Foreskin fibroblast (primary cell): ENCODE measurements at places on chromosomes 5 and 9.
A peak's percentile ranks its signal among the peaks of the same experiment; 100 is the strongest.

GRCh38 chr9:137832191-137832700 is 45.3 kb upstream of the CACNA1B start:
- DNase-seq, result no peak

DNA sequence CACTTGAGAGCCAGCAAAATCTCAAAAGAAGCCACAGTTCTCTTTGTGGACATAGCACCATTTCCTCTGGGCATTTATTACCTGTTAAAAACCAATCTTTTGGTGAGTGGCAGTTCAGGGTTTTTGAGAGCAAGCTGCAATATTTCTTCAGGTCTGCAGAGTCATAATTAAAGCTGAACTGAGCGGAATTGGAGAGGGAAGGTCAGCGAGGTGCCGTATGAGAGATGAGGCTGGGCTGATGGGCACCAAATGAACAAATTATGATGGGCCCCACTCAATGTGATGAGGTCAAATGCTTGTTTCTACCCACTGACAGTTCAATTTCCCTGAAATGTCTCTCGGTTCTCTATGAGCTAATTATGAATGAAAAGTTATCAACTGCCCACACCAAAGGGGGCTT is 231.9 kb downstream of the AP3B1 start:
- DNase-seq, result no peak

DNA sequence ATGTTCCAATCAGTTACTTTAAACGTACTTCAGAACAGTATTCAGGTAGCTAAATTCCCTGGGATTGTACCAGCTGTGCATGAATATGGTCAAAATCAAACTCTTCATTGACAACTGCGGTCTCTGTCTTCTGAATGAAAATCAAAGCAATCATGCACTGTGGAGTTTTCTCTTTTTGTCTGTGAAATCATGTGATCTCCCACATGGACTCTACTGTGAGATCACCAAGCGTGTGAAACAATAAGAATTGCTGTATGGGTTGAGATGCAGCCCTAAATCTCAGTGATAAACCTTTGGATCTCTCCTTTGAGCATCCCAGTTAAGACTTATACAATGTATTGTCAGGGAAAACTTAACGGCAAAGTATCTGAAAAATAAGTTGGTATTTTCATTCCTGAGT is 6.1 kb downstream of the NRG2 start:
- no peak for DNase-seq

- peak; percentile 26 for DNase-seq
Measured at GRCh38 chr5:131514316-131515283, 120.4 kb downstream of the RAPGEF6 start.

DNA sequence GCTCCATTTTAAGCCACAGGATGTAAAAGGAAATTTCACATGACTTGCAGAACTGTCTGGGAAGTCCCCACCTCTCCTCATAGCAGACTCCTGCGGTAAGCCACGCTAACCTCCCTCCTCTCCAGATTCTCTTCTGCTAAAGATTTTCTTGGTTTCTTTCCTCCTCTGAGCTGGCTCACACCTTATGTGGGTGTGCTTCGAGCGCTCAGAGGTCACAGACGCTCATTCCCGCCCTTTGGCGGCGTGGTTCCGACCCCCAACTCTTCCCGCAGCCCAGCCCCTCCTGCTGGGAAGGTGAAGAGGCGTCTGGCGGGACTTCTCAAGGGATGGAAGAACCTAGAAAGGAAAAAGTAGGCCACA is 32.9 kb upstream of the CDK20 start:
- DNase-seq, result no peak

GRCh38 chr5:79962575-79963222 is 28.4 kb downstream of the MTX3 start:
- DNase-seq, result peak; percentile 34

- no peak for DNase-seq
Measured at GRCh38 chr5:179149278-179149677, 89.1 kb downstream of the ZNF354C start.

DNA sequence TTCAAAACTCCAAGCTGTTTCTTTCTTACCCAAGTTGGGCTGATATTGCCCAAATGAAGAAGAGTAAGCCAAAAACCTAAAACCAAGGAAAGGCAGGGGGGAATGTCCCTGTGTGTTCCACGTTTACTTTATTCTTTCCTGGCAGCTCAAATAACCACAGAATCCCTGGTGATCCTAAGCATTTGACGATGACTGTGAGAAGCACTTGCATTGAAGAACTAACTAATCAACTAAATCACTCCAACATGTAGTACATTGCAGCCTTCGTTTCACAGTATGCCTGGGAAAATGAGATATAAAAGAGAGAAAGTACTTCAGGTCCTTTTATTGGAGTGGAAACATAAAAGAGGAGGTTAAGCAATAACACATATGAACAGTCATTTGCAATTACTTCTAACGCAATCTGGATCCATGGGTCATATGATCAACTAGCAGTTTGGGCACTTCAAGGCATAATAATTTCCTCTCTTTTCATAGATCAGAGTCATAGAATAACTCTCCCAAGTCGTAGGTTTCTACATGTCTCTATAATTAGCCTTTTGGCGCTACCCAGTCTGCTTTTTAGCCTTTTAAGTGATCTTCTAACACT is 338.4 kb downstream of the TMEM167A start:
- no peak for DNase-seq

GRCh38 chr5:179834120-179834519 is 13.4 kb downstream of the SQSTM1 start:
- DNase-seq, result no peak

- DNase-seq, result peak; percentile 13
Measured at GRCh38 chr5:1718669-1719068, 81.0 kb downstream of the MRPL36 start.

GRCh38 chr5:22319798-22320197 is 533.3 kb downstream of the CDH12 start:
- DNase-seq, result no peak

- no peak for DNase-seq
Measured at GRCh38 chr9:98159301-98159700, 33.1 kb downstream of the CORO2A start.

- peak; percentile 44 for DNase-seq
Measured at GRCh38 chr5:91176288-91177016, 206.7 kb downstream of the ARRDC3 start.

DNA sequence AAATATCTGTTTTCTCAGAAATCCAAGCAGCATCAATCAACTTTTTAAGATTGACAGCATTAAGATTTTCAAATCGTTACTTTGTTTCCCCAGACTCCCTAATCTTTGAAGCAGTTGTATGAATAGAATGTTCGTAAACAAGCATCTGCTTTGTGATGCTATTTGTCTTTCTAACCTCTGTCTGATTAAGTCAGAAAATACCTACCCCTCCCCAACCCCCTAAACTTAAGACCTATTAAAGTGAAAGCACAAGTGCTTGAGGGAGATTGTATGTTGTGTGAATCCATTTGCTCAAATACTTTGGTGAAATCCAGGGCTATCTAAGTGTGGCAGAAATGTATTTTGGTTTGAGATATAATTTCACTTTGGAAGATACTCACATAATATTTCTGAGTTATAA is 47.9 kb upstream of the C5orf47 start:
- DNase-seq, result no peak

DNA sequence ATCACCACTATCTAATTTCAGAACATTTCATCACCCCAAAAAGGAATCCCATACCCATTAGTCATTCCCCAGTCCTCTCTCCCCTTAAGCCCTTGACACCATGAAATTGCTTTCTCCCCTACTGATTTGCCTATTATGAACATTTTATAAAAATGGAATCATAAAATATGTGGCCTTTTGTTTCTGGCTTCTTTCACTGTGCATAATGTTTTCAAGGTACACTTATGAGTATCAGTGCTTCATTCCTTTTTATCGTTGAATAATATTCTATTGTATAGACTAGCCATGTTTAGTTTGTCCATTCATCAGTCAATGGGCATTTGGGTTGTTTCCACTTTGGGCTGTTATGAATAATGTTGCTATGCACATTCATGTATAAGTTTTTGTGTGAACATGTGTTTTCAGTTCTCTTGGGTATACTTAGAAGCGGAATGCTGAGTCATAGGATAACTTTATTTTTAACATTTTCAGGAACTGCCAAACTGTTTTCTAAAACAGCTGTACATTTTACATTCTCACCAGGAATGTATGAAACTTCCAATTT is 40.4 kb upstream of the FGF1 start:
- peak; percentile 92 for DNase-seq

- DNase-seq, result no peak
Measured at GRCh38 chr5:35363387-35363965, 133.2 kb upstream of the PRLR start.

GRCh38 chr9:9998491-9999287 is 614.1 kb downstream of the PTPRD start:
- DNase-seq, result no peak

- peak; percentile 80 for DNase-seq
Measured at GRCh38 chr9:131237931-131238401, 38.3 kb downstream of the FAM78A start.

DNA sequence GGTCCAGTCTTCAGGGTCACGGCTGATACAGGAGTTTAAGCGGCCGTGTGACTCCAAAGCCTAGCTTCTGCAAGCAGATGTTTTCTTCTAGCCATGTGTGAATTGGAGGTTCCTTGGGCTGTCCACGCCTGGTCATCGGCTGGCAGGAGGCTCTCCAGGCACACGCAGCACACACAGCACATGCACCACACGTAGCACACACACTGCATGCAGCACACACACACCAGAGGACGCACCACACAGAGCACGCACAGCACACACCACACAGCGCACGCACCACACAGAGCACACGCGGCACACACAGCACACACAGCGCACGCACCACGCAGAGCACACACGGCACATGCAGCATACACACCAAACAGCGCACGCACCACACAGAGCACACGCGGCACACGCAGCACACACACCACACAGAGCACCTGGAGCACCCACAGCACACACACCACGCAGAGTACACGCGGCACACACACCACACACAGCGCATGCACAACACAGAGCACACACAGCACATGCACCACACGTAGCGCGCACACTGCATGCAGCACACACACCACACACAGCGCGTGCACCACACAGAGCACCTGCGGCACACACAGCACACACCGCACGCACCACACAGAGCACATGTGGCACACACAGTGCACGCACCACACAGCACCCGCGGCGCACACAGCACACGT is 234.3 kb downstream of the FANCC start:
- DNase-seq, result no peak

GRCh38 chr5:119290607-119291006 is 65.2 kb upstream of the TNFAIP8 start:
- DNase-seq, result no peak

DNA sequence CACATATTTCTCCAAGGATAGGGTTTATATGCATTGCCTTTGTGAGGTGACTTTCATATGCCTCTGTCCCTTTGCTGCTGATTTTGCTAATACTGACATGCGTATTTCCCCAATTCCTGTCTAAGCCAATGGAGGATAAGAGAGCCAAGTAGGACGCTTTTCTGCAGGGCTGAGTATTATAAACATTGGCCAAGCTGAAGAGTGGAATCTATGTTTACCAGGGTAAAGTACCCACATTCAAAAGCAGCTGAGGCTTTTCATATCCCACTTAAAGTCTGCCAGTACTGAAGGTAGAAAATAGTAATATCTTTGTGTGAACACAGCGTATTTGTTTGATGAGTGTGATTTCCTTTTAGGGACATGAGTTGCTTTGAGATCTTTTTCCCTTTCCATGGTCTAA is 128.8 kb upstream of the GPR151 start:
- DNase-seq, result no peak

GRCh38 chr9:5453673-5454072 is 3.3 kb downstream of the CD274 start:
- DNase-seq, result no peak

- DNase-seq, result no peak
Measured at GRCh38 chr5:146725025-146725424, 153.5 kb downstream of the PPP2R2B start.

GRCh38 chr5:33753704-33754103 is 138.1 kb downstream of the ADAMTS12 start:
- DNase-seq, result no peak

DNA sequence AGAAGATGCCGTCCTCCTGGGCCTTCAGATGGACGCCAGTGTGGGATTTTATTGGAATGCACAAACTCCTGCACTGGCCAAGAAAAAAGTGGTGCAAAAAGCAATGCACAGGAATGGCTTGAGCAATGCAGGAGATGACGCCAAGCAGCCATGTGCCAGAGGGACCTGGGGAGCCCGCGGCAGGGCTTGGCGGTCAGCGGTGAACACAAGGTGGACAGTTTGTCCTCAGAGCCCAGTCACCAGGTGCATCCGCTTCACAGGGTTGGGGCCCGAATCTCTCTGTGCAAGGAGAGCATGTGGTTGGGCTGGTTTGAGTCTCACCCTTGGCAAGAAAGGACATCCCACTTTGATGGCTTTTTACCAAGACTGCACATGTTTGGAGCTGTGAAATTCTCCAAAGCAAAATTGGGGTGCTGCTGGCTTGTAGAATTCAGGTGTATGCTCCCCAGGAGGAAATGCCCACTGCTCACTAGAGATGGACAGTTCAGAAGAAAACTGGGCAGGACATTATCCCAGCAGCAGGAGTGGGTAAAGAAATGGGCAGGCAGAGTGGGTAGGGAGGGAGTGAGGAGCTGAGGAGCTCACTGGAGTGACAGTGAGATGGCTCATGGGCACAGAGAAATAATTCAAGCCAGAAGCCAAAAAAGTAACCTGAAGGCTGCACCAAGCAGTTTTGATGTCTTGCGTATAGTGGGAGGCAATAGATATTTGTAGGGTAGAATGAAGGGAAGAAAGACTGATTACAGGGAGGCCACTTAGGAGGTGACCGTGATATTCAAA is 463.9 kb downstream of the MTRR start:
- no peak for DNase-seq

DNA sequence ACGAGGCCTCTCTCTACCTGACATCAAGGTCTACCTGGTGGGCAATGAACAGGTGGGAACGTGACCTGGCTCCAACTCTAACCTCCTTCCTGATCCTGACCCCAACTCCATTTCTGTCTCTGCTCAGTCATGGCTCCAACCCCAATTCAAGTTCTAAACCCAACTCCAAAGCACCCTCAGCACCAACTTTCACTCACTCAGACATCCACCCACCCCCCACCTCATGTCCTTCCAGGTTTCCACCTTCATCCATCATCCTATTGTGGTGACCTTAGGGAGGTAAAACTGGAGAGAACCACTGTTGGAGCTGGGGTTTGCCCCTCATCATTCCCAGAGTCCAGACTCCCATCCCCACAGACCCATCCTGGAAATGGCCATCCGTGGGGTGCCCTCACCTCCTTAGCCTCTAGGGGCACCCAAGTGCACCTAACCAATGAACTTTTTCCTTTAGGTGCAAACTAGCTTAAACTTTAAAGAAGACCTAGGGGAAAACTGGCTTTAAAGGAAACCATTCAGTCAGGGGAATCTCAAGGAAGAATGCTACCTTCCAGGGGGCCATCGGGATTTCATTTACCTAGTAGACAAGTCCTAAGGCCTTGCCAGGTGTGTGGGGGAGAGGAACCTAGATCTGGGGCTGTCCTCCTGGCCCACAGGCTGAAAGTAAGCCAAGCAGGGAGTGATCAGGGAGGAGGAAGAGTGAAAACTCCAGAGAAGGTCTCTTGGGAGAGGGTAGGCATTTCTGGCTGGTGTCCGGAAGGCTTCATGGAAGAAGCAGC is 11.3 kb downstream of the RGS14 start:
- peak; percentile 61 for DNase-seq

- DNase-seq, result peak; percentile 68
Measured at GRCh38 chr9:137000177-137000930, 4.0 kb upstream of the CLIC3 start.
